Fibroblast of lung (primary cell): ENCODE measurements at places on chromosomes 12 and 14. TPM values are rescaled to one million over a fixed set of nuclear protein-coding genes. Genes with fewer than 3 reads are reported as not detected.
A peak's percentile ranks its signal among the peaks of the same experiment; 100 is the strongest.

DNA sequence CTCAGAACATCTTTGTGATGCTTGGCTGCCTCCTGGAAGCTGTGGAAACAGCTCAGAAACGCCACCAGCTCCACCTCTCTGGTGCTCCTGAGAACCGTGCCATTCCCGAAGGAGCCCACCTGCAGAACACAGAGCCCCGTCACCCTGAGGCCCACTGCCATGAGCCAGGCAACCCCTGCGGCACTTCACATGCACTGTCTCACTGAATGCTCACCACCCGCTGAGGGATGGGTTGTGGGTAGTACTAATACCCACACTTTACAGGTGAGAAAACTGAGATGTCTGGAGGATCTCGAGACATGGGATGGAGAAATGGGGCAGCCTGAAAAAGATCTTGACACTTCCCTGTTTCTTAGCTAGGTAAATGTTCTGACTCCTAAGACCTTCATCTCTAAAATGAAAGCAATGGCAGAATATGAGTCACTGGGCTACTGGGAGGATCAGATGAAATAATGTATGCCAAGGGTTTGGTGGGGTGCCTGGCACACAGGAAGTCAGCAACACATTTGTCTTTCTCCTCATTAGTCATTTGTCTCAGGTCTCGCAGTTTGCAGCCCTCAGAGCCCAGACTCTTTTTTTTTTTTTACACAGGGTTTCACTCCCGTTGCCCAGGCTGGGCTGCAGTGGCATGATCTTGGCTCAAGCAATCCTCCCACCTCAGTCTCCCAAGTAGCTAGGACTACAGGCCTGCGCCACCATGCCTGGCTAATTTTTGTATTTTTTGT is 5.3 kb downstream of the OASL start:
- H3K27me3 ChIP-seq: no peaks in the 10 kb centered on the region
- H3K4me3 ChIP-seq: no peak overlapping the region
- DNase-seq: peak; percentile 51
- peaks cover under 1% of the 10 kb centered on the region for H3K4me1 ChIP-seq
- no peak overlapping the region for H3K27ac ChIP-seq

- peak within 1 kb of the TSS; percentile 37 for H3K27ac ChIP-seq
- peaks cover 55% of the 10 kb centered on the region for H3K27me3 ChIP-seq
- H3K36me3 ChIP-seq: no peaks in the 10 kb centered on the region
These were observed at the start of gene CCDC184 for GRCh38 chr12:48183091-48183875. Gene CCDC184 (plus strand): TSS chr12:48183644. CDS start chr12:48184123, 479 bp downstream.

DNA sequence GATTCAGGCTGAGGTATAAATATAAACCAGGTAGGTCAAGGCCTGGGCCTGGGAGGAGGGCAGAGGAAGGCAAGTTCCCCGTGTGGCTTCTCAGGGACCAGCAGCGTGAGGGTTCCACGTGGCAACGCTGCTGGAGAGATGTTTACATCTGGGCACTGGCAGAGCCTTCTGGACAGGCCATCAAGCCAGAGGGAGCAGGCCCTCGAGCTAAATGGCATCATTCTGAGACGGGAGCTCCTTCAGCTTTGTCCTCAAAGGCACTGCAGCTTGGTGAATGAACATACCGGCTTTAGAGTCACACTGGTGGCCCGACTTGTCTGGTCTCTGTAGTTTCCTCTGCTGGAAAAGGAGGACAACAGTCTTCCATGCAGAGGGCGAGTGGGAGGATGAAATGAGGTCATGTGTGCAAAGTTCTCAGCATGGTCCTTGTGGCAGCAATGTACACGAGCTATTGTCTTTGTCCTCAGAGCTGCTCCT is 231.3 kb downstream of the ZFP36L1 start:
- no peaks in the 10 kb centered on the region for H3K27me3 ChIP-seq
- no peaks in the 10 kb centered on the region for H3K4me1 ChIP-seq
- H3K4me3 ChIP-seq: no peak overlapping the region
- H3K27ac ChIP-seq: no peak overlapping the region
- no peaks in the 10 kb centered on the region for H3K36me3 ChIP-seq

DNA sequence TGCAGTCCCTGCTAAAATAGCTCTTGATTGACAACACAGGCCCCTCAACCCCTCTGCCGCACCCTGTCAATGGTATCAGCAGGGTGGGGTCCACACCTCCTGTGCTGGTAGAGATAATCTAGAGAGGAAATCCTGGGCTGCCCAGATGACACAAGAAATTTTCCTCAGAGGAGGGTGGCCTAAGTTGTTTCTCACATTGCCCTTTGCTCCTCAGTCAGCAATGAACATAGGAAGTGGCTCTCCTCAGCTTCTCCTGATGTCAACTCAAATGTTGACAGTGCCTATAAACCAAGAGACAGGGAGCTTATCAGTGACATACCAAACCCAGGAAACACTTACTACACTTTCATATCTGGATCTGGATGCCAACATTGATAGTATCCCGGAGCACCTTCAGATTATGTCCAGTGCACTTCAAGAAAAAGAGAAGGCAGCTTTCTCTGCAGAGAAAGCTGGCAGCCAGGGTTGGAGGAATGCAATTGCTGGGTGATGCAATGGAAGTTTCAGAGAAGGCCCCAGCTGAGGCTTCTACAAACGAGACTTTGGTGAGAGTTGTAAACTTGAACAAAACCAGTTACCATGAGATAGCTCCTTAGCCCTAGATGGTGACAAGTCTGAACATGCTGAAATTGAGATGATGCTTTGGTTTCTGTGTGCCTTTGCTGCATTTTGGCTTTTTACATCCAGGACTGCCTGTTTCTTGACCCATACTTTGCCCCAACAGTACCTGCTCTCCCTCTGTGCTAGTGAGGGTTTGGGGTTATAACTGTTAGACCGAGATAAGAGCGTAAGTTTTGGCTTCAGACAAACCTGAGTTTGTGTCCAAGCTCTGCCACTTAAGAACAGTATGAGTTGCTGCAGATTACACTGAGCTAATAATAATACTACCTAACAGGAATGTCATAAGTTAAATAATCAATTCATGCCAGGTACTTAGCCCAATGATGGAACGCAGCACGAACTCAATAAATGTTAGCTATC is 183.5 kb downstream of the NUAK1 start:
- no peaks in the 10 kb centered on the region for H3K4me1 ChIP-seq
- no peak overlapping the region for H3K4me3 ChIP-seq
- H3K27me3 ChIP-seq: no peaks in the 10 kb centered on the region
- no peaks in the 10 kb centered on the region for H3K36me3 ChIP-seq
- H3K27ac ChIP-seq: no peak overlapping the region

Gene ZDHHC17
- 140 and 141 TPM in 2 replicates for total RNA-seq

Gene OTUB2
- total RNA-seq: 1.5 and 2.3 TPM in 2 replicates

Gene ADGRD1
- total RNA-seq: 7.3 and 13.4 TPM in 2 replicates

Gene THAP2
- total RNA-seq: 5.6 and 6.9 TPM in 2 replicates
